ENCODE measurements at places on chromosomes 11 and 22. TPM values are rescaled to one million over a fixed set of nuclear protein-coding genes. Genes with fewer than 3 reads are reported as not detected.

The FAT3 gene
- 0.12 TPM for total RNA-seq

The METTL15 gene
- total RNA-seq, result 8.2 TPM

The FJX1 gene
- 4.7 TPM for total RNA-seq

The C11orf52 gene
- 13.0 TPM for total RNA-seq

The POU2AF2 gene
- total RNA-seq, result 0.16 TPM

The OR8B2 gene
- not detected for total RNA-seq

The SLN gene
- not detected for total RNA-seq

The OR2AT4 gene
- not detected for total RNA-seq

The MOGAT2 gene
- not detected for total RNA-seq

The SEPTIN5 gene
- 7.7 TPM for total RNA-seq

The SF3B2 gene
- total RNA-seq, result 87.8 TPM

The NF2 gene
- 23.3 TPM for total RNA-seq

The ABCC8 gene
- 18.0 TPM for total RNA-seq

The XKR3 gene
- not detected for total RNA-seq

The EMID1 gene
- total RNA-seq, result 10.5 TPM

DNA sequence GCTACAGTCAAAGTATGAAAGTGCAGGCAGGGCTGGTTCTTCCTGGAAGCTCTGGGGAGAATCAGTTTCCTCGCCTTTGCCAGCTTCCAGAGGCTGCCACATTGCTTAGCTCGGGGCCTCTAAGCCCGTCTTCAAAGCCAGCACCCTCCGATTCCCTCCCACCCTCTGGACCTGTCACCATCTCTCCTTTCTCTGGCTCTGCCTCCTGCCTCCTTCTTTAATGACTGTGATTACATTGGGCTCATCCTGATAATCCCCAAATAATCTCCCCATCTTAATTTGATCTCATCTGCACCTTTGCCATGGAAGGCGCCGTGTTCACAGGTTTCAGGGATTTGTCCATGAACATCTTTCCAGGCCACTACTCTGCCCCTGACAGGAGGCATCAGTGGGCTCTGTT, 42.5 kb downstream of the MCM5 start:
- DNase-seq, result no peak

- DNase-seq, result no peak
Observed at GRCh38 chr22:47400701-47401591, 638.5 kb downstream of the TBC1D22A start.

- no peak for DNase-seq
Observed at GRCh38 chr11:96815236-96815635, 425.4 kb downstream of the JRKL start.

GRCh38 chr11:44409558-44410236, 99.8 kb upstream of the ALX4 start:
- DNase-seq, result no peak

GRCh38 chr11:17744151-17744940, 9.8 kb downstream of the KCNC1 start:
- DNase-seq, result no peak

GRCh38 chr22:47776329-47776728, 1013.9 kb downstream of the TBC1D22A start:
- no peak for DNase-seq

DNA sequence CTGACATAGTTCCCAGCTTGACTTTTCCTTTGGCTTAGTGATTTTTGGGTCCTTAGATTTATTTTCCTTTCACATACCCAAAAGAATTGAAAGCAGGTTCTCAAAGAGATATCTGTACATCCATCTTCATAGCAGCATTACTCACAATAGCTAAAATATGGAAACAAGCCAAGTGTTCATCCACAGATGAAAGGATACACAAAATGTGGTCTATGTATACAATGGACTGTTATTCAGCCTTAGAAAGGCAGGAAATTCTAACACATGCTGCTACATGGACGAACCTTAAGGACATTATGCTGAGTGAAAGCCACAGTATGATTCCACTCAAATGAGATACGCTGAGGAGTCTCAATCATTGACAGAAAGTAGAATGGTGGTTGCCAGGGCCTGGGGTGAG, 171.8 kb downstream of the IGLL1 start:
- DNase-seq, result no peak

GRCh38 chr11:67356387-67356863, 3.1 kb upstream of the POLD4 start:
- no peak for DNase-seq

DNA sequence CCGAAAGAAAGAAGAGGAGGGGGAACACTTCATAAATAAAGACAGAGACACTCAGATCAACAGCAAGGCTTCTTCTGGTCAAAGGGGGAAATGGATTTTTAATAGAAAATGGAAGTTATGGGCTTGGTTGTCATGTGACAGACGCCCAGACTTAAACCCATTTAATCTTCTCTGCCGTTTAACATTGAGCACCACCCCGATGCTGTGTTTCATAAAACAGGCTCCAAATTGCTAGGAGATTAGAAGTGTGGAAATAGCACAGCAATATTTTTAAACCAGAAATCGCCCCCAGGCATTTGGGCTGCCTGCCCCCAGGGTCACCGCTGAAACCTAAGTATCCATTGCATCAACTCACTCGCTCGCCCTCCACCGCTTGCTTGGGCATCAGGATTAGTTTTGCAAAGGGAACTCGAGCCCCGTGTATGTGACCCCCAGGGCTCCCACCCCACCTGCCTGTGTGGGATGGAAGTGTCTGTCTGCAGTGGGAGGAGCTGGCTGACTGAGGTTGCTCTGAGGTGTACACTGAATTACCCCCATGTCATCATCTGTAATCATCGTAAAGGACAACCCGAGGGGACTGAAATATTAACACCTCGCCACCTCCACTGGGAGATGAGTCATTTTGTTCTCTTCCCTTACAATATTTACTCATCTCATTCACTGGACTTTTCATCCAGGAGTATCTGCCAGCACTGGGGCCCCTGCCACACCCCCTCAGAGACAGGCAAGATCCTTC, 10.7 kb downstream of the DSCAML1 start:
- DNase-seq, result no peak

GRCh38 chr11:86245369-86246292, 1.1 kb downstream of the EED start:
- DNase-seq, result peak; percentile 26

GRCh38 chr11:134901955-134902918, 490.2 kb upstream of the B3GAT1 start:
- no peak for DNase-seq

DNA sequence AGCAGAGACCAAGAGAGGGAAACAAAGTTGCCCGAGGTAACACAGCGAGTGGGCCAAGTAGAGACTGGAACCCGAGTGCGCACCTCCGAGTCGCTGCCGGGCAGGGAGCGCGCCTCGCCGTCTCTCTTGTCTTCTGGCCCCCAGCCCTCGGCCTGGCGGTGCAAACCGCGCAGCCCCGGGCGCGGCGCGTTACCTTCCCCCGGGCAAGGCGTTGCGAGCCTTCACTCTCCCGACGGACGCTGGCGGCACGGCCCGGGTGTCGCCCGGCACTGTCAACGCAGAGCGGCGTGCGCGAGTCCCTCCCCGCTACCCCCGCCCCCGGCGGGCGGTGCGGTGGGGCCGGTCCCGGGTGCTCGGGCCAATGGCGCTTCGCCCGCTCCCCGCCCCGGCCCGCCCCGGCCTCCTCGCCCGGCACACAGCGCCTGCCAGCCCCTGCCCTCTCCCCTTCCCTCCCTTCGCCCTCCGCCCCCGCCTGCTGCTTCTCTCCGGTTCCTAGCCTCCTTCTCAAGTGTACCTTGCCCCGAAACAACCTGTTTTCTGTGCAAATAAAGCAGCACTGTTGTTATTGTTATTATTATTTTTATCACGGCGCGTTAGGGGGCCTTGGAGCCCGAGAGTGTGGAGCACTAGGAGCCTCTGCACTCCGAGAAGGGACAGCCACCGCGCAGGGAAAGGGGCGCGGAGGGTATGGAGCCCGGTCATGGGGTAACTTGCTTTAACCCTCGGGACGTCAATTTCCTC, at the start of gene SYTL2:
SYTL2 (minus strand) TSS at position 271 of the 741 bp plus-strand sequence. CDS start 53,416 bp downstream, outside the sequence.
- DNase-seq, result peak; percentile 91

GRCh38 chr11:83002053-83002452, 69.6 kb downstream of the RAB30 start:
- DNase-seq, result no peak

DNA sequence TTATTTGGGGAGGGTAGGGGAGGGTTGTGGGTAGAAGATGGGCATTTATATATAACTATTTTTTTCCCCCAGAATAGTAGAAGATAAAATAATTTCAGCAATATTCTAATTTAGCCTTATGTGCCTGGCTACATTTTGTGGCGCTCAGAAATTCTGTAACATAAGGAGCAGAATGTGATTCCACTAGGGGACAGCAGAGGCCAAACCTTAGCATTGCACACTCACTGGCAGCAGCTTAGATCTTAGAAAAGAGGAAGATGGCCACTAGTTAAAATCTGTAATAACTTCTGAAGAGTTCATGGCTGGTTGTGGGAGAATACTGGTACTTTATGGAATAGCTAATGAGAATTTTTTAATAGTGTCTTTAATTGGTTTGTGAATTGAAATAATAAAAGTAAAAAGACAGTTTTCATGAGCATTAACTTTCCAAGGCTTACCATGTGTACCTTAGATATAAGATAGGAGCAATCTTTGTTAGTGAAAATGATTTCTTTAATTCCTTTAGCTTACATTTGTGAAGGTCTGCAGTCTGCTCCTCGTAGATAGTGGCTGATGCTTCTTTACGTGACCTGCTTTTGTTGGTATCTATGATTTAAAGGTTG, 33.1 kb downstream of the DDX10 start:
- DNase-seq, result peak; percentile 47

GRCh38 chr11:134118006-134118405, 49.1 kb downstream of the JAM3 start:
- DNase-seq, result no peak

- DNase-seq, result no peak
Observed at GRCh38 chr11:72740060-72740424, 12.2 kb downstream of the ARAP1 start.

- no peak for DNase-seq
Observed at GRCh38 chr11:116852261-116853031, 15.0 kb upstream of the APOA1 start.
